ENCODE measurements at places on chromosomes 16 and 17.

DNA sequence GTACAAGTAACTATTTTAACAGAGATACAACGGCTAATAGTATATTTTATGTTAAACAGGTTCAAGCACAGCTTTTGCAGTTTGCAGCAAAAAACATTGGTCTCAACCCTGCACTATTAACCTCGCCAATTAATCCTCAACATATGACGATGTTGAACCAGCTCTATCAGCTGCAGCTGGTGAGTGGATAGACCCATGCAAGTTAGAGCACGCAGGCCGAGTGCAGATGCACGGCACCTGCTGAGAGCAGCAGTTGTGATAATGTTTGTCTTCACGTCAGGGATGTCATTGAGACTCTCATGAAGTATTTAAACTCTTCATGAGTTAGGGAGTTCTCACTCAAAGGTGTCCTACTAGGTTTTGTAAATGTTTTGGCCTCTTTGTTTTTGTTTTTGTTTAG, 45.6 kb downstream of the TMC6 start:
- no peak for DNase-seq

GRCh38 chr17:34797720-34798119, 163.5 kb downstream of the CCT6B start:
- DNase-seq, result peak; percentile 55

DNA sequence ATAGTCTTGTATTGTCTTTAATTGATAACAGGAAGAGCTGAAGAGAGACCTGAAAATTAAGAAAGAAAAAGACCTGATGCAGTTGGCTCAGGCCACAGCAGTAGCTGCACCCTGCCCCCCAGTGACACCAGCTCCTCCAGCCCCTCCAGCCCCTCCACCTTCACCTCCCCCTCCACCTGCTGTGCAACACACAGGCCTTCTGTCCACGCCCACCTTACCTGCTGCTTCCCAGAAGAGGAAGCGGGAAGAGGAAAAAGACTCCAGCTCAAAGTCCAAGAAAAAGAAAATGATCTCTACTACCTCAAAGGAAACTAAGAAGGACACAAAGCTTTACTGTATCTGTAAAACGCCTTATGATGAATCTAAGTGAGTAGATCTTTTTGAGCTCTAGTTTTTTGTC, 36.8 kb downstream of the C17orf58 start:
- DNase-seq, result no peak

DNA sequence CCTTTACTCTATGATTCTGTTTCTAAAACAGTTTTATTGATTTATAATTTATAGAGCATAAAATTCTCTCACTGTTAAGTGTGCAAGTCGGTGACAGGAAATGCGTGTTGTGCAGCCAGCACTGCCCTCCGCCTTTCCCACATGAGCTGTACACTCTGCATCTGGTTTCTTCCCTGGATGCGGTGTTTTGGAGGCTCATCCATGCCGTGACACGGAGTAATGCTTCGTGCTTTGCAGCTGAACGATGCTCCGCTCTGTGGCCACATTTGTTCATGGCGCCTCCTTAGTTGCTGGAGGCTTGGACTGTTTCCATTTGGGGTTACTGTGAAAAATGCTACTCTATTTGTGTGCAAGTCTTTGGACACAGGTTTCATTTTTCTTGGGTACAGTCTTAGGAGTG, 7.2 kb upstream of the IGFALS start:
- peak; percentile 86 for DNase-seq

GRCh38 chr16:50736448-50736847, 5.4 kb upstream of the CYLD start:
- DNase-seq, result no peak

DNA sequence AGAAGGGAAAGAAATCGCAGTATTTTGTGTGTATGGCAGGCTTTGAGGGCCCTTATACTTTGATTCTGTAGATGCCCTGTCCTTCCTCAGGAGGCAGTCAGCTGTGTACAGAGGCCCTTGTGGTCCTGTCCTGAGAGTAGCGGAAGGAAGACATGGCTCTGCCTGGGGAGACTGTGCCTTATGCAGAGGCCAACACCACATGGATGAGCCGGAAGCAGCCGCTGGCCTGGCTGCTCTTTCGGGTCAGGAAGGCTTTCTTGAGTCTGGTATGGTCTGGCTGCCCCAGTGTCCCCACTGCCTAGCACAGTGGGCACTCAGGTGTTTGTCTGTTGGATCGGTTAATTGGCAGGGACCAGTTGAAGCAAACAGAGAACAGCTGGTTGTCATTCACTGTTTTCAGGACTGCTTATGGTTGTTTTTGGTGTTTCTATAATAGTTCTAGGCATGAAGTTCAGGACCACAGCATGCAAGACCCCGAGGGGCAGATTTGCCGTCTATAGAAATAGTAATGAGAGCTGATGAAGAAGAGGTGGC, 12.4 kb downstream of the USP10 start:
- DNase-seq, result no peak

DNA sequence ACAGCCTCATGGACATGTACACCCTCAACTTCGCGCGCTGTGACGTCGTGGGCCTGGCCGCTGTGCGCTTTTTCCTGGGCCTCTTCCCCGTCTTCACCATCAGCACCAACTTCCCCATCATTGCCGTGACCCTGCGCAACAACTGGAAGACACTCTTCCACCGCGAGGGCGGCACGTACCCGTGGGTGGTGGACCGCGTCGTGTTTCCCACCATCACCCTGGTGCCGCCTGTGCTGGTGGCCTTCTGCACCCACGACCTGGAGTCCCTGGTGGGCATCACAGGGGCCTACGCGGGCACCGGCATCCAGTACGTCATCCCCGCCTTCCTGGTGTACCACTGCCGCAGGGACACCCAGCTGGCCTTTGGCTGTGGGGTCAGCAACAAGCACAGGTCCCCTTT, 23.5 kb downstream of the GRIN2C start:
- no peak for DNase-seq

GRCh38 chr17:72657467-72658317, 434.8 kb downstream of the SLC39A11 start:
- DNase-seq, result peak; percentile 34

GRCh38 chr17:3753624-3754023, 29.9 kb downstream of the HASPIN start:
- no peak for DNase-seq

GRCh38 chr16:82699711-82700495, 73.1 kb downstream of the CDH13 start:
- peak; percentile 83 for DNase-seq

DNA sequence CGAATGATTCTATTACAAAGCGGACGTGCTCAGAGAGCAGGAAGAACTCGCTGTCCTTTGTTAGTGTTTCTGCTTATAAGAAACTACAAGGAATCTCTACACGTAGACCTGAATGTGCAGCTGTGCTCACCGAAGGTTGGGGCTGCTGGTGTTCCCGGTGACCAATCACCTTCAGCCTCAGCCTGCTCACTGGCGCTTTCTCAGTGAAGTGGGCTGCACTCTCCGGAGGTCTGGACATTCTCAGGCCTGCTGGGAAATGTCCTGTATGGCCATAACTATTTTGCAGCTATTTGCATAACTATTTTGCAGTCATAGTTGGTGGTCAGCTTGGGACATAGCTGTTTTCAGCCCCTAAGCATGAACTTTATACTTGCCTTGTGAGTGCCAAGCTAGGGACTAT, 9.7 kb upstream of the CIAO3 start:
- no peak for DNase-seq

GRCh38 chr16:85832570-85833218, 33.2 kb downstream of the COX4I1 start:
- no peak for DNase-seq

DNA sequence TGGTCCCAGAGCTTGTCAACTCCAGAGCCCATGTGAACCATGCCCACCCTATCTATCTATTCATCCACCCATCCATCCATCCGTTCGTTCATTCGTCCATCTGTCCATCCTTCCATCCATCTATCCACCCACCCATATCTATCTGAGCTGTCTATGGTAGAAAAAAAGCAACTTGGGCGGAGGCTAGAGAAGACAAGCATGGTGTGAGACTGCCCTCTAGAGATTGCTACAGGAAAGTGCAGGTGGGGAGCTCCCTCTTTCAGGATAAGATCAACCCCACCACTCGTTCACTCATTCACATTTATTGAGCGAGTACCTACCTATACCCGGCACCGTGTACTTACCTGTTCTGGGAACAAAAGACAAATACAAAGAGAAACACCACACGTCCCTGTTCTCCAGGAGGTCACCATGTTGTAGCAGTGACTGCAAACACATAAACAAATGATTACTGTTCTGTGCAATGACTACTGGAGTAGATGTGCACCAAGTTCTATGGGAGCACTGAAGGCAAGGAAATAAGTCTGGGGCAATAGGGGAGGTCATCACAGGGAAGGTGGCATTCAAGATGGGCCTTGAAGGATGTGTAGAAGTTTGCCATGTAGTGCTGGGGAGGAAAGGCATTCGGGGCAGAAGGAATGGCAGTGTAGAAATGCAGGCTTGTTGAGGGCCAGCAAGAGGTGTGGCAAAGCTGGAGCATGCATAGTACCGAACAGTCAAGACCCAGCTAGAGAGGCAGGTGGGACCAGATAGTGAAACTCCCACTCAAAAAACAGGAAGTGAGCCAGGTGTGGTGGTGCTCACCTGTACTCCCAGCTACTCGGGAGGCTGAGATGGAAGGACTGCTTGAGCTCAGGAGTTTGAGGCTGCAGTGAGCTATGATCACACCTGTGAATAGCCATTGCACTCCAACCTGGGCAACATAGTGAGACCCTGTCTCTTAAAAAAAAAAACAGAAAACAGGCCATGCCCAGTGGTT, 13.4 kb upstream of the ATP5MC1 start:
- DNase-seq, result peak; percentile 82

GRCh38 chr16:84000989-84001642, 33.1 kb downstream of the NECAB2 start:
- no peak for DNase-seq

DNA sequence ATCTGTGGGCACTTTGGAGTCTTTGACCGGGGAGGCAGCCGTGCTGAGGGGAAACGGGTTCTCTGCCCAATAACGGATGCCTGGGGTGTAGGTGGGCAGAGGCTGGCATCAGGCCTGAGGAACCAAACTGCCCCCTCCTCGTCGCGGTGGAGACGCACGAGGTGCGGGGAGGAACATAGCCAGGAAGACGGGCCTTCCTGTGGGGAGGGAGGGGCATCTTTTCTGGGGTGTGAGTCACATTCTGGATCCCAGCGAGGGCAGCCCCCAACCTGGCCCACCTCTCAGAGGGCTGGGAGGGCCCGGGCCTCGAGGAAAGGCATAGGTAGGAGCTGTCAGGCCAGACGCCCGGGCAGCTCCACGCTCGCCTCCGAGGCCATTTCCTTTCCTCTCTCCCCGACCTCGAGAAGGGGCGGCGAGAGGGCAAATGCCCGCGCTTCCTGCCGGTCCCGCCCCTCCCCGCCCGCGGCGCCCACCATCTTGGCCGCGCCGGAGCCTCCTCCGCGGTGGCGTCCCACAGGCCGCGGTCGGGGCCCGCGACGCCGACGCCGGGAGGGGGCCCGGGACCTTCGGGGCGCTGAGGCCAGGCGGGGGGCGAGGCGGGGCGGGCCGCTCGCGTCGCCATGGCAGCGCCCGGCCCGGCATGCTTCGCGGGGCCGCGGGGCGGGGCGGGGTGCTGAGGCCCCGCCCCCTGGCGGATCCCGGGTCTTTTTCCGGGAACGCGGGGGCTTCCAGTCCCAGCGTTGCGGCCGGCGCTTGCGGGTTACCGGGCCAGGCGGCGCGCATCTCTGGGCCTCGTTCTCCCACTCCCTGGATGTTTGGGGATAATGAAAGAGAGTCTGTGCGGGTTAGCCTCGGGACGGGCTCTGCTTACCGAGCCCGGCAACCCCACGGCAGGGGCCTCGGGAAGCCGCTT, 13.2 kb downstream of the RAI1 start:
- peak; percentile 83 for DNase-seq

- DNase-seq, result no peak
These were observed 22.1 kb upstream of the OSGIN1 start for GRCh38 chr16:83930730-83931500.

DNA sequence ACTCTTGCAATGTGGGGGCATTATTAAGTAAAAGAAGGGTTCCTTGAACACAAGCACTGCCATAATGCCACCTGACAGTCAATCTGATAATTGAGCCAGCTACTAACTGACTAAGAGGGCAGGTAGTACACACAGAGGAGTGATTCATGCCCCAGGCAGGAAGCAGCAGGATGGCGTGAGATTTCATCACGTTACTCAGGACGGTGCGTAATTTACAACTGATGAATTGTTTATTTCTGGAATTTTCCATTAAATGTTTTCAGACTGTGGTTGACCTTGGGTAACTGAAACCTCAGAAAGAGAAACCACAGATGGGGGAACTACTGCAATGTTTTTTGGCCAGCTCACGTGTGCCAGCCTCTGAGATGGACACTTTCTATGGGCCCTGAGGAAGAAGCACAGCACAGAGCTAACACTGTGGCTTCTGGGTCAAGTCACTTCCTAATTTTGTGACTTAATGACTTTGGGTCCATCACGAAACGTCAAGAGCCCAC, 46.7 kb downstream of the C17orf67 start:
- peak; percentile 81 for DNase-seq

DNA sequence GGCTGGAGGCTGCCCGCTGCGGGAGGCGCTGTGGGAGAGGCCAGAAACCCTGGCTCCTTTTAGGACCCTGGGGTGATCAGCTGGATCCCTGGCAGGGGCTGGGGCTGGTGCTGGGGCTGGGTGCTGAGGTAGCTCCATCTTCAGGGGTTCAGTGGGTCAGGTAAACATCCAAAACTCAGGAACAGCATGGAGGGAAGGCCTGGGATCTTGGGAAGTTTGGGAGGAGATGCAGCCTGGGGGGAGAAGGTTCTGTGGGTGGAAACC, 21.0 kb downstream of the ADGRG5 start:
- DNase-seq, result no peak

DNA sequence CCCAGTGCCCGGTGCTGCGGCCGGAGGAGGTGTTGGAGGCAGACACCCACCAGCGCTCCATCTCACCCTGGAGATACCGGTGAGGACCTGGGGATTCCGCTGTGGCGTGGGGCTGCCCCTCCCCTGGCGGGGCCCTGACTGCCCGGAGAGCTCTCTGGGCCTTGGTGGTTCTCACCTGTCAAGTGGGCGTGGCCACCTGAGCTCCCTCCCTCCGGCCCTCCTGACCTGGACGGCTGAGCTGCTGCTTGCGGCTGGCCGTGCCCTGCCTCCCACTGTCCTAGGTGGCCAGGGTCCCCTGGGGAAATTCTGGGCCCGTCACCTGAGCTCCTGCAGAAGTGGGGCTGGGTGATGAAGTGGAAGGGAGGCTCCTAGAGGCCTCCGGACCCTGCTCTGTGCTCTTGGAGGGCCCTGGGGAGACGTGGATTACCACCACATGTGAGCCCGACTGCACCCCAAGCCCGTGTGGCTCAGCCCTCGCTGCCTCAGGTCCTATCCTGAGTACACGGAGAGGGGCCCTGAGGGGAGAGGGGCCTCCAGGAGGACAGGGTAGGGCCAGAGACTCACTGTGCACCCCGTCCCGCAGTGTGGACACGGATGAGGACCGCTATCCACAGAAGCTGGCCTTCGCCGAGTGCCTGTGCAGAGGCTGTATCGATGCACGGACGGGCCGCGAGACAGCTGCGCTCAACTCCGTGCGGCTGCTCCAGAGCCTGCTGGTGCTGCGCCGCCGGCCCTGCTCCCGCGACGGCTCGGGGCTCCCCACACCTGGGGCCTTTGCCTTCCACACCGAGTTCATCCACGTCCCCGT, 1.1 kb downstream of the IL17C start:
- peak; percentile 39 for DNase-seq
